ENCODE measurements at places on chromosomes 1 and 21. TPM values are rescaled to one million over a fixed set of nuclear protein-coding genes. Genes with fewer than 3 reads are reported as not detected.

- DNase-seq: no peak
Measured at GRCh38 chr1:195202241-195202640, 1406.0 kb downstream of the KCNT2 start.

- peak; percentile 95 for DNase-seq
Measured at GRCh38 chr1:151594143-151594625, 17.7 kb upstream of the SNX27 start.

DNA sequence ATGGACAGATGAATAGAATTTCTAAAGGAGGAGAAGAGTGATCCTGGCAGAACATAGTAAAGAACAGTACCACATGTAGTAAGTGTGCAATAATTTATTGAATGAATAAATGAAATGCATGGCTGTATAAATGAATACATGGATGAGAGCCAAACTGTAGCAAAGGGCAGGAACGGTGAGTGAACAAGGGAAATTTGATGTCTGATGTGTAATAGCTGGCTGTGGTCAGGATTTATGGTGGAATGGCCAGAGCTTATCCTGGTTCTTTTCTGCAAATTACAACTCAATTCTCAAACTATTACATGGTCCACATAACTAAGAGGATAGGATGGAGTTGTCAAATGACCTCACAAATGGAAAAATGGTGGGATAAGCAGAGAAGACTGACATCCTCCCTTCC, 43.2 kb upstream of the ARHGAP29 start:
- DNase-seq: no peak

GRCh38 chr1:32181065-32181464, 1.6 kb downstream of the TXLNA start:
- DNase-seq: no peak

GRCh38 chr1:15005116-15005515, 148.4 kb upstream of the TMEM51 start:
- DNase-seq: no peak

DNA sequence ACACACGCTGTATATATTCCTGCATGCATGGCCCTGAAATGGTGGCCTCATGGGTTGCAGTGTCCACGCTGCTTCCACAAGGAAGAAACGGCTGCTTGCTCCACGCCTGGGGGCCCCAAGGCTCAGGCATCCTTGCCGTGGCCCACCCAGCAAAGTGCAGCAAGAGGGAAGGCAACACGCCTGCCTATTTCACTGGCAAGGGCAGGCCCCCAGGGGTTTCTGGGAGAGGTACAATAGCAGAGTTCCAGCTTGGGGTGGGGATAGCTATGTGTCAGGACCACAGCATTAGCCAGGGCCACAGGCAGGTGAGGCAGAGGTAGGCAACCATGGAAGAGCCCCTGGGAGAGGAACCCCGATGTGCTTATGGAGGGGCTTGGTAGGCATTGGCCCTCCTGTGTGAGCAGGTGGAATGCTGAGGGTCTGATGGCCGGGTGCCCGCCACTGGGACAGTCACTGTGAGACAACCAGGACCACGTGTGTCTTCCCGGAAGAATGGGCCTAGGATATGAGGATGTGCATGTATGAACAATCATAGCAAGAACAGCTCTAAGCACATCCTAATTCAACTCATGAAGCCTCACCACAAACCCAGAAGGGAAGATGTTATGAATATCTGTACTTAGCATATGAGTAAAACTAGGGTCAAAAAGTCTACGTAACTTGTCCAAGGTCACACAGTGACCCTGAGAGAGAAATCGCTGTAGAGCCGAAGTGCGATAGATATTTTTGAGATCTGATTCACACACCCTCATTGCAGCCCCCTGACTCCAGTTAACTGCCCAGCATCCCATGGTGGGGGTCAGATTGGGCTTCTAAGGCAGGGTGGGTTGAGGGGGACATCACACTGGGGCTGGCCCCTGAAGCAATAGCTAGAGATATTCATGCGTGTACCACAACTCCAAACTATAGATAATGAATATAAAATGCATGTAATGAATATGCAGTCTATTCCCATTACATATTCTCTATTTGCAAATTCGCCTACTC, 11.8 kb downstream of the TFF2 start:
- no peak for DNase-seq

- DNase-seq: no peak
Measured at GRCh38 chr21:46374761-46375389, 50.9 kb downstream of the PCNT start.

DNA sequence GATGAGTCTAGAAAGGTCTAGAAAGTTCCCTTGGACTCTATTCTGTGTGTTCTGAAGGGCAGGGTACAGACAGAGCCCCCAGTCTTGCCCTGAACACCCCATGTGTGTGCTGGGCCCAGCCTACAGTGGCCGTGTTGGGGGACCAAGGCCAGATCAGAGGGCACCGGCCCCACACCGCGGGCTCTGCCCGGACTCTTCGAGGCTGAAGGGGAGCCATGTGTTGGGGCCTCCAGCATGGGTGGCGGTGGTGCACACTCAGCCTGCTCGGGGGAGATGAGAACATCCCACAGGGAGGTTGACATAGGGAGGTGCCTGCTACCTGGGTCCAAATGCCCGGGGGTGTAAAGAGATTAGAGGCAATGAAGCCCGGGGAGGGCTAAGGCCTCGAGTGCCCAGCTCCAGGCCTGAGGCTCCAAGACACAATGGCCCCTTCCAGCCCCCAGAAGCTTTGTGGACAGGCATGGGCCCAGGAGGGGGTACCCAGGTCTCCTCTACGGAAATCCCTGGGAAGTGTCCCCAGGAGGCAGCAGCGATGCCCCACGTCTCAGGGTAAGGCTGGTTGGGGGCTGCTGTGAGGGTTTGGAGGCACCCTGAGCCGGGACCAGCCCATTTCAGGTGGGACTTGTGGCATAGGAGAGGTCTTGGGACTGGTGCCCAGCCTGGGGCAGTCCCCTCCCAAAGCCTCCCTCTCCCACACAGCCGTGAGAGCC, 12.1 kb downstream of the ARHGEF16 start:
- no peak for DNase-seq

- DNase-seq: no peak
Measured at GRCh38 chr1:245690156-245690690, 535.4 kb downstream of the KIF26B start.

GRCh38 chr1:71343686-71344416, 263.0 kb upstream of the ZRANB2 start:
- DNase-seq: peak; percentile 43

DNA sequence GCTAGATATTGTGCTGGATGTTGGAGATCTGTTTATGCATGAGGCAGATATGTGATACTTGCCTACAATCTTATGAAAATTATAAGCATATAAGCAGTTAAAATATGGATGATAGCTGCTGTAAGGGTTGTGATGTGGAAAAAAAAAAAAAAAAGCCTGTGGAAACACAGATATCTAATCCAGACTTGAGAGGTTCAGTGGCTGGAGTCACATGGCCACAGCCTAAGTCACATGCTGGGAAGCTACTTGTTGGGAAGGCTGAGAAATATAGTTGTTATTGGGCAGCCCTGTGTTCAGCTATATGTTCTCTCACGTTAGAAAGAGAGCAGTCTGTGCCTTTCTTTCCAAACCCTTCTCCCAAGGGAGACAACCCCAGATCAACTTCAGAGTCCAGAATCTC, 15.1 kb downstream of the RAVER2 start:
- DNase-seq: no peak

DNA sequence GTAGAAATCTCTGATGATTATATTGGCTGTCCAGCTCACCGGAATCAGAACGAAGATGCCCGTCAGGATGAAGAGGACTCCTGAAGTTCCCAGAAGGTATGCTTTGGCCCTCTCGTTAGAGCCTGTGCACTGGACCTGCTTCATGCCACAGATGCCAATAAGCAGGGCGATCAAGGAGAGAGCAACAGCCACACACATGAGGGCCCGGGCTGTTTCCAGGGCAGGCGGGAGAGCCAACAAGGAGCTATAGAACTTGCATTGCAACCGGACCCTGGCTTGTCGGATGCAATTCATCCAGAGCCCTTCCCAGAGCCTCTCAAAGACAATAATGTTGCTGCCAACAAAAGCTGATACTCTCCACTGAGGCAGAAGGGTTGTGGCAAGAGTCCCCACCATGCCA, 434 bp downstream of the CLDN17 start:
- no peak for DNase-seq

DNA sequence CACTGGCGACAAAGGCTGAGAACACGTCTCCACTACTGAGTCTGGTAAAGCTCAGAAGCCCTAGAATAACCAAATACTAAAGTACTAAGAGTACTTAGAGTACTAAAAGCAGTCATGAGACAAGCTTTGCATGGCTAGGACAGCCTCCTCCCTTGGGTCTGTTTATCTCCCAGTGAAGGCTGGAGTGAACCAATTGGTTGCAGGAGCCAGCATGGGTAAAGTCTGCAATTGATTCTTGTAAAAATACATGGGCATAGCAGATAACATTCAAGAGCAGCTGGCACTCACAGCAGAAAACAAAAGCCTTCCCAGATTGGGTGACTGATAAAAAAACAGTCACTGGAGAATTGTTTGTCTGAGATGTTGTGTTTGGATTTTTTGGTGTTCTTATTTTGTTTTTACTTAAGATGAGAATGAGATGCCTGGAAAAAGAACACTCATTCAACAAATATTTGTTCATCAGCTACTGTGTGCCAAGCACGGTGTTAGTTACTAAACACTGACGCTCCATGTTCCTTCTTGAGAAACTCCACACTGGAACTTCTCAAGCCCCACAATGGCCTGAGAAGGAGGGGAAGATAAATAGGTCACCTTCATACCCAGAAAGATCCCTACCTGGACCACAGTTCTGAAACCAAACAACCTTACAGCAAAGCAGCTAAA, 3.7 kb downstream of the IRF6 start:
- no peak for DNase-seq

DNA sequence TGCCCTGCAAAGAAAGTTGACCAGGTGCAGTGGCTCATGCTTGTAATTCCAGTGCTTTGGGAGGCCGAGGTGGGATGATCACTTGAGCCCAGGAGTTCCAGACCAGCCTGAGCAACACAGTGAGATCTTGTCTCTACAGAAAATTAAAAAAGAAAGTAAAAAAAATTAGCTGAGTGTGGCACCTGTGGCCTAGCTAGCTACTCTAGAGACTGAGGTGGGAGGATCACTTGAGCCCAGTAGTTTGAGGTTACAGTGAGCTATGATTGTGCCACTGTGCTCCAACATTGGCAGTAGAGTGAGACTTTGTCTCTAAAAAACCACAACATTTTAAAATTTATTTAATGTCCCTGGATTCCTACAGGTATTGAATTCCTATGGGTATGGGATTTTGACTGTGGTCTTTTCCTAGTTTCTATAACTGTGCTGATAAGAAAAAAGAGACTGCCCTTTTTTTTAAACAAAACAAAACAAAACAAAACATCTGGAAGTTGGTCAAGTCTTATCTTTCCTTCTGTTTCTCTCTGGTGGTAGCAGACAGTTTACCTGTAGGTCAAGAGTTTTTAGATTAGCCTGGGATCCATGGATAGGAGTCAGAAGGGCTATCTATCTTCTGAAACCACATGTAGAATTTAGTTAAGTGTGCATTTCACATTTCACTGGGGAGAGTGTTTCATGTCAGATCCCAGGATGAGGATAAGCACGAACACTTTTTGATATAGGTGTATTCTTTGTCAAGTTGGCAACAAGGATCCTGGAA, 18.8 kb downstream of the UCK2 start:
- DNase-seq: no peak

DNA sequence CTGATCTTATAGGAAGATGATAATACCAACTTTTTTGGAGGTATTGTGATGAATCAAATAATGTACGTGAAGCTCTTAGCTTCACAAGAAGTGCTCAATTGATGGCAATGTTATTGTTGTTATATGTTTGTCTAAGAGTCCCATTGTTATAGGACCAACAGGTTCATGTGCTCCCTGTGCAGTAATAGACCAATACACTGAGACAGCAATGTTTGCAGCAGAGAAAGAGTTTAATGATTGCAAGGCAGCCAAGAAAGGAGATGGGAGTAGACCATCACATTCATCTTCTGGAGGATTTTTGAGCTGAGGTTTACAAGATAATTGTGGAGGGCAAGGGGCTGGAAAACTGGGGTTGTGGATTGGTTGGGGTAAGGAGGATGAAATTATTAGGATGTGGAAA, 143.0 kb downstream of the CNIH3 start:
- DNase-seq: no peak

DNA sequence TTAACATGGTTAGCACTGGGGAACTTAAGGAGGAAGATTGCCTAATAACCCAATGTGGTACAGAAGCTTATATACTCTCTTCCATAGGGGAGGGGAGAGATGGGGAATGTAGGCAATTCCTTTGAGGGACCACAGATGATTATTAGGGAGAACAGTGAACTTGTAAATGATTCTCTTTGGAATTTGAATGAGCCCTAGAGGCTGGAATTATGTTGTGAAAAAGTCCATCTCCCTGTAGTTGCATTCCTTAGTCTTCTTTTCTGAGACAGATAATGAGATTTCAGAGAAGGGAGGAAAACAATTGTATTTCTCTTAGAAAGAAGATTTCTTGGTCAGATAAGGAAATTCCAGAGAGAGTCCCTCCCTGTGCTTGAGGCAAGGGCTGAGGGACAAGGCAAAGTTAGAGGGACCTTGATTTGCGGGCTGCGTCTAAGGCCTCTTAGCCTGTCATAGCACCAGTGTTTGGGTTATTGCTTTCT, 89.0 kb upstream of the HMCN1 start:
- DNase-seq: peak; percentile 56

- peak; percentile 44 for DNase-seq
Measured at GRCh38 chr1:202131956-202132821, 9.5 kb downstream of the GPR37L1 start.

GRCh38 chr1:3717041-3717714, 35.1 kb upstream of the CCDC27 start:
- no peak for DNase-seq

- peak; percentile 41 for DNase-seq
Measured at GRCh38 chr1:203035111-203036000, 9.1 kb downstream of the PPFIA4 start.

- no peak for DNase-seq
Measured at GRCh38 chr1:98355656-98356383, 305.7 kb upstream of the SNX7 start.

DNA sequence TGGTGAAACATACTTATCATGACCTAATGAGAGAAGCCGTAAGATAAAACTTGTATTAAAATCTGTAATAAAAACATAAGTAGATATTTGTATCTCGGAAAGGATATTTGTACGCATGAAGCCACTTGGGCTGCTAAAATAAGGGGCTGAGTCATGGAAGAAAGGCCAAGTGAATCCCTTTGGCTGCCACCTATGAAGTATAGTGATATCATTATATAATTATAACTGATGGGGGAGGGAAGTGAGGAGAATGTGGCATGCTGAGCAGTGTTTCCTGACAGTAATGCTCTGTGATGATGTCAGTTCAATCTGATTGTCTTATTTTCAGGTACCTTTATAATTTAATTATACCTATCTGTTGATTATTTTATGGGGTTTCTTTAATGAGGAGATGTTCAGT, 13.6 kb downstream of the RWDD3 start:
- no peak for DNase-seq

- no peak for DNase-seq
Measured at GRCh38 chr1:17867470-17867869, 112.3 kb downstream of the ACTL8 start.

- peak; percentile 85 for DNase-seq
Measured at GRCh38 chr1:50332941-50333594, 90.2 kb downstream of the DMRTA2 start.

PCNX2 gene
- 88.3 TPM for total RNA-seq

KCNJ9 gene
- total RNA-seq: 0.08 TPM

SAMSN1 gene
- 2.0 TPM for total RNA-seq

GCSAML gene
- total RNA-seq: not detected

FMN2 gene
- total RNA-seq: 2.5 TPM

KLF17 gene
- not detected for total RNA-seq

IFI44 gene
- total RNA-seq: not detected

RIPPLY3 gene
- 2.6 TPM for total RNA-seq

LCE1A gene
- total RNA-seq: not detected

DISP1 gene
- 4.4 TPM for total RNA-seq

FALEC gene
- not detected for total RNA-seq

FCRLA gene
- not detected for total RNA-seq

ARHGAP30 gene
- total RNA-seq: not detected
